ENCODE measurements at places on chromosomes 1 and 21. TPM values are rescaled to one million over a fixed set of nuclear protein-coding genes. Genes with fewer than 3 reads are reported as not detected.

GRCh38 chr1:88890791-88891317 is 513 bp downstream of the GTF2B start:
- DNase-seq, result peak; percentile 41

- peak; percentile 27 for DNase-seq
These were observed 65.6 kb downstream of the HHAT start for GRCh38 chr1:210394281-210394821.

GRCh38 chr1:15559189-15559810 is 25.6 kb downstream of the AGMAT start:
- DNase-seq, result no peak

DNA sequence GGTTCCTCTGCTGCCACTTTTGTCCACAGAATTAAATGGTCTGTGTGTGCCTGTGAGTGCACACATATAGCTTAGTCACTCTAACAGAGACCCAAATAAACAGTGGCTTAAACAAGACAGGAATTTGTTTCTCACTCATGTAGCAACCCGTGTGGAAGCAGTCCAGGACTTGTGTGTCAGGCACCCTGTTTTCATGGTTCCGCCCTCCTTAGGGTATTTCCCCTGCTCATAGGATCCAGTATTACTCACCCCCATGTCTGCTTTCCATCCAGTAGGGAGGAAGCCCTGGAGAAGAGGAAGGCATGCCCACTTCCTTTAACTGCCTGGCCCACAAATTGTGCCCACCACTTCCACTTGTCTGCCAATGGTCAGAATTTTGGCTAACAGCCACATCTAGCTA is 41.3 kb upstream of the TACSTD2 start:
- DNase-seq, result peak; percentile 99

DNA sequence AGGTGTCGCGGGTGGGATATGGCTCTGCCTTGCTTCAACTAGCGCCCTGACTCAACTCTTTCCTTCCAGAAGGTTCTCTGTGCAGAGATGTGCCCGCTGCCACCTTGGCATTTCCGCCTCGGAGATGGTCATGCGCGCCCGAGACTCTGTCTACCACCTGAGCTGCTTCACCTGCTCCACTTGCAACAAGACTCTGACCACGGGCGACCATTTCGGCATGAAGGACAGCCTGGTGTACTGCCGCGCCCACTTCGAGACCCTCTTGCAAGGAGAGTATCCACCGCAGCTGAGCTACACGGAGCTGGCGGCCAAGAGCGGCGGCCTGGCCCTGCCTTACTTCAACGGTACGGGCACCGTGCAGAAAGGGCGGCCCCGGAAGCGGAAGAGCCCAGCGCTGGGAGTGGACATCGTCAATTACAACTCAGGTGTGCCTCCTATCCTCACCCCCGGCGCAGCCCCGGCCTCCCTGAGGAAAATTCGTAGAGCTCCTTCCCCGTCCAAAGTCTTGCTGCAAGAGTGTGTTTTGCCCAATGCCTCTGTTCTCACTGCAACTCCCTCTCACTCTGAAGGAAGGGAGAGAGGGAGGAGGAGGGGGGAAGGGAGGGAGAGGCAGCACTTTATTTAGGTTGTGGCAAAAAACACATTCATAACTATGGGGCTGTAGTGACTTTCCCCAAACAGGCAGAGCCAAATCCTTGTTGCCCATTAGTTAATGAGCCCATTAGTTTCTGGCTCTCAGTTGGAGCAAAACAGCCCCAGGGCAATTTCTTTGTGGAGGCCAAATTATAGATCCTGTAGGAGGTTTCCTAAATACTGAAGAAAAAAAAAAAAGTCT is 4.3 kb downstream of the LHX9 start:
- DNase-seq, result no peak

The DSCAM gene
- total RNA-seq, result under 0.01 TPM

The LCE3E gene
- not detected for total RNA-seq
